Motor neuron (in vitro differentiated cells): ENCODE measurements at places on chromosomes 16 and 17.
A peak's percentile ranks its signal among the peaks of the same experiment; 100 is the strongest.

- ATAC-seq: no peak
Measured at GRCh38 chr17:7833011-7833794, 814 bp upstream of the KDM6B start.

- peak; percentile 48 for ATAC-seq
Measured at GRCh38 chr17:46964315-46965265, 14.5 kb downstream of the RPRML start.

DNA sequence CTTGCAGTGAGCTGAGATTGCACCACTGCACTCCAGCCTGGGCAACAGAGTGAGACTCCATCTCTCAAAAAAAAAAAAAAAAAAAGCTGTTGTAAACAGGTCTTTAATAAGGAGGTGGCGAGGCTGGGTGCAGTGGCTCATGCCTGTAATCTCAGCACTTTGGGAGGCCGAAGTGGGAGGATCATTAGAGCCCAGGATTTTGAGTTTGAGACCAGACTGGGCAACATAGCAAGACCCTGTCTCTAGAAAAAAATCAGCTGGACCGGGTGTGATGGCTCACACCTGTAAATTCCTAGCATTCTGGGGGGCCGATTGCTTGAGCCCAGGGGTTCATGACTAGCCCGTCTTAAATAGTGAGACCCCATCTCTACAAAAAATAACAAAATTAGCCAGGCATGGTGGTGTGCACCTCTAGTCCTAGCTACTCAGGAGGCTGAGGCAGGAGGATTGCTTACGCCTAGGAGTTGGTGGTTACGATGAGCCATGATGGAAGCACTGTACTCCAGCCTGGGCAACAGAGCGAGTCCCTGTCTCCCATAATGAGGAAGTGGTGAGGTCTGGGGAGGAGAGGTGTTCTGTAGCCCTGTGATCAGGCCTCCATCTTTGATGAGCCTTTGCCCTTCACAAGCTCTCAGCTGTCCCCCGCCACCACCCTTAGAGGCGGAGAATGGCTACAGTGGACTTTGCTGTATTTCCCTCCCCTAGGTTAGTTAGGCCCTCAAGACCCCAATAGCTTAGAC, 36.2 kb downstream of the ZNF778 start:
- ATAC-seq: no peak

GRCh38 chr16:77468831-77469230, 34.0 kb upstream of the ADAMTS18 start:
- no peak for ATAC-seq

GRCh38 chr16:58499615-58500351, at the start of gene NDRG4:
Gene NDRG4 (plus strand): TSS chr16:58500143. CDS start chr16:58500249, 106 bp downstream.
- peak; percentile 72 for ATAC-seq

DNA sequence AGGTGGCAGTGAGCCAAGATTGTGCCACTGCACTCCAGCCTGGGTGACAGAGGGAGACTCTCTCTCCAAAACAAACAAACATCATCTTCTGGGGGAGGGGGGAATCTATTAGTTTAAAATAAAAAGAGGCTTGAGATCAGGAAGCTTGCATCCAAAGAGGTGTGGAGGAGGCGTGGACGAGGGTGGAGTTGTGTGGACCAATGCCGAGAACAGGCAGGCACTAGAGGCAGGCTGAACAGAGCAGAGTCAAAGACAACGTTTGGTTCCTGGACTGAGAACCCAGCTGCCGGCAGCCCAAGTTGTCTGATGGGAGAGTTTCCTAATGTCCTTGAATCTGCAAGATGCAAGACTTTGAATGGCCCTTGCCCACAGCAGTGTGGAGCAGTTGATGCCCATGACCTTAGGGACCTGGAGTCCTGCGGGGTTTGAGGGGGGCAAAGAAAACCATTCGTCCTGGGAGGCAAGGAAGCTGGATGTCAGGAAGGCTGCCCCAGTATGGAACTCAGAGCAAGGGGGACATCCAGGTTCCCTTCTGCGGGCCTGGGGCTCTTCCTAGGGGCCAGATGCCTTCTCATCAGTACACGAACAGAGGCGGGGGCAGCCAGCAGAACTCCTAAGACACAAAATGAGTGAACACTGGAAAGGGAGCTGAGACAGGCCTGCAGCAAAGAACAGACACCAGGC, 9.2 kb downstream of the TBC1D16 start:
- ATAC-seq: no peak

DNA sequence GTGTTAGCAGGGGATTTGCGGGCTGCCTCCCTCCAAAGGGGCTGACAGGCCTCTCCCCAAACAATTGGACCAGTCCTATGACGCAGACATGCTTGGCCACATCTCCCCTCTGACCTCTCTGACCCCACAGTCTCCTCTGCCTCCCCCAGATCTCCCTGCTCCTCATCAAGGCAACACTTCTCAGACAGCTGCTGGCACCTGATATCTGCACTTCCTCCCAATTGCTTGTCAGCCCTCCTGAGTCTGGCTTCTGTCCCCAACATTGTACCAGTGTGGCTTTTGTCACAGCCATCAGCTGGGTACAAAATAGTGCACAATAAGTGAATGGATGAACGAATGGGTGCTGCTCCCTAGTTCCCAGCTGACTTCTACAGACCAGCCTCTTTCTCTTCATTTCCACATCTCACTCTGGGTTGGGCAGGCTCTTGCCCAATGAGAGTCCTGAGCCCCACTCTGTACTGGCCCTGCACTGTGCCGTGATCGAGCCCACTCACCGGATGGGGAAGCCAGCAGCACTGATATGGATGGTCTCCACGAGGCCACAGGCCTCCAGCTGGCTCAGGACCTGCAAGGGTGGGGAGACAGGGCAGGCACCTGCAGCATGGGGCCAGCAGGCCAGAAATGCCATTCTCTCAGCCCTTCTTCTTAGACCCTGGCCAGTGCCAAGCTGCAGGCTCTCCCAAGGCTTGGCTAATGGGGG, 17.1 kb downstream of the ZNHIT3 start:
- no peak for ATAC-seq

- no peak for ATAC-seq
Measured at GRCh38 chr17:44209786-44210341, 9.6 kb downstream of the UBTF start.

DNA sequence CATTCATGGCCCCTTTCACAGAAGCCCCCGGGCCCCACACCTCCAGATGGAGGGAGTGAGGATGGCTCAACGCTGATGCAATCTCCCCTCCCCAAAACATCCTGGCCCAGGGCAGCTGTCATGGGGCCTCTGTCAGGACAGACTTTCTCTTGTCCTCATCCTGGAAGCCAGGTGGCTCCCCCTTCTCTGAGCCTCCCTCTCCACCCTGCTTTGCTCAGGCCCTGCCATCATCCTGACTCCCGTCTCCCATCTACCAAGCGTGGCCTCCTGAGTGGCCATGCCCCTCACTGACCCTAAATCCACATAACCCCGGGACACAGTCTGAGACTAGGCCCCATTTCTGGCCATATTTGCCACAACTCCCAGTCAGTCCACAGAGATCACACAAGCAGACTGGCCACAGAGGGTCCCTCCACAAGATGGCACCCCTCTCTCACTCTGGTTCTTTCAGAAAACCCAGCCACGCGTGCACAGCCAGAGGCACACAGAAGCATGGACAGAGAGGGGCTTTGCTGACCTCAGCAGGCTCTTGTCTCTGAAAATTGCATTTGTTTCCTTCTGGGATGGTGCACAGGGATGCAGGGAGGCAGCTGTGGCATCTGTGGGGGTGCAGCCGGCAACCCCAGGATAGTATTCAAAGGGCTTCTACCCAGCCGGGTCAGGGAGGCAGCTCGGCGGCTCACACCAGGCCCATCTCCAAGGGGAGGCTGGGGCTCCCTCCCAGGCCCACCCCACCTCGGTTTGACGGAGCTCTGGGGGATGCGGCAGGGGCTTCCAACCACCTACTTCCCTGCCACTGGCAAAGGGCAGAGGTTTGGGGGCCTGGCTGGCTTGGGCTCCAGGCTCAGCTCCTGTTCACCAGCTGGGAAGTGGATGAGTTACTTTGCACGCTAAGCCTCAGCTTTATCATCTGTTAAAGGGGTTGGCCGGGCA, 16.9 kb downstream of the DOC2B start:
- peak; percentile 95 for ATAC-seq

DNA sequence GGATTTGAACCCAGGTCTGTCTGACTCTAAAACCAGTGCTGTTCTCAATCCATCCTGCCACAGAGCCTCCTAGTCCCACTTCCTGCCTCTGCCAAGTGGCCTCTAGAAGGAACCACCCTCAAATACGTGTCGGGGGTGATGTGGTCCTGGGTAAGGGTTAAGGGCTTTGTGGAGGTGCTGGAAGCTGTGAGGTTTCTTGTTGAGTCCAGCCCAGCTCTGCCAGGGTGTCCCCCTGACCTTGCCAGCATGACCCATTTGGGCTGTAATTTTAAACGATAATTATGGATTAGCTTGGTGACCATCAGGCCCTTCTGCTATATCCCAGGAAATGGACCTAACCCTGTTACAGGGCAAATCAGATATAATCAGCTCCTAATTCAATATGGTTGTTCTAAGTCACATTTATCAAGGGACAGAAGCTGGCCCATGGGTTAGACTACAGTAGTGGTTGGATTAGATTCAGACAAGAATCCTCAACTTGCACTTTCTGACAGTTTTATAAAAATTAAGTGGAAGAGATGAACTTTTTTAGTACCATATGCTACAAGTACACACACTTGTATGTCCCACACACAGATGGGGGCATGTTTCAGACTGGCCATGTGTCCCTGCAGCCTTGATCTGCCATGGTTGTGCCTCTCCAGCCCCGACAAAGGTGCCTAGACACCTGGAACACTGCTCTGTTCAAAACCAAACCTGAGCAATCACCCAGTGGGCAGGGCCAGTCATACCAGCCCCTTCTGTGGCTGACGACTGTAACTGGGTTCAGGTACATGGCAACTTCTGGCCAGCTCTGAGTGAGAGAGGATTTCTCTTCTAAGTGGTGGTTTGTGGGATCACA, 48.0 kb downstream of the SMPD3 start:
- ATAC-seq: no peak

DNA sequence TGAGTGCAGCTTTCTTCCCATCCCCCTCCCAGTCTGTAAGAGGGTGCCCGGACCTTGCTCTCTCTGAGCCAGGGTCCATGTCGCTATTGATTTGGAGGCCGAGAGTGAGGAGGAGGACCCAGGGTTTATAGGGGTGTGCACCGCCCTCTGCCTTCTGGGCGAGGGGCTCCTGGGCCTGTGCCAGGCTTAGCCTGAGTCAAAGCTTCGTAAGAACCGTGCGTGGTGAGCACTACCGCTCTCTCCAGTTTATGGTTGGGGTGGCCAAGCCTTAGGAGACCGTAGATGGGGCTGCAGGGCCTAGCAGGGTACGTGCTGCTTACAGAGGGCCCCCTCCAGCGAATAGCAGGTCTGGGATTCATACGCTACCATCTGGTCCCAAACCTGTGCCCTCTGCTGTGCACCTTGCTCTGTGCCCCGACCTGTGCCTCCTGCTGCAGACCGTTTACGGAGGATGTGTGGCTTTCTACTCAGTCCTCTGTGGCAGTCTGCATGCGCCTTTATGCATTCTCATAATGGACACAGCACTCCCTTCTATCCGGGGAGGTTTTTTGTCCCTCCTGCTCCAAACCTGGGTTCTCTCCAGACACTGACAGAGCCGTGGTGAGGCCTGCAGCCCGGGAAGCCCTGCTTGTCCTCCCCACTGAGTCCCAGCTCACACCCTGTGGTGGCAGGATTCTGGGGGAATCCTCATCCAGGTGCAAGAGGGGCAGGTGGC, 54.7 kb downstream of the PGS1 start:
- no peak for ATAC-seq

- ATAC-seq: no peak
Measured at GRCh38 chr17:7570351-7570750, 8.6 kb downstream of the SENP3 start.

DNA sequence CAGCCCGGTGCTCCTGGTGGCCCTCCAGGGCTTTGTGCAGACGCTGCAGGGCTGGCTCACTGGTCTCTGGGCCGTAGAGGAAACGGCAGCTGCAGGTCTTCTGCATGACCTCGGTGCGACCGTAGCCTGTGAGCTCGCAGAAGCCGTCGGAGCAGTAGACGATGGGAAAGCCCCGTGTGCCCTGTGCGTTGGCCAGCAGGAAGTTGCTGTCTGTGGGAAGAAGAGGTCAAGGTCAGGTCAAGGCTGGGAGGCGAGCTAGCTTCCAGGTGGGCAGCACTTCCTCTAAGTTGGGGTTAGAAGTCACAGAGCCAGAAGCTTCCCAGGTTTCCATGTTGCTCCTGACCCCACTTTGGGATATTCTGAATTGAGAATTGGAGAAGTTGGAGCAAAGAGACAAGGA, 2.1 kb downstream of the KCNH4 start:
- no peak for ATAC-seq

GRCh38 chr16:62462971-62463370, 426.7 kb upstream of the CDH8 start:
- ATAC-seq: no peak

GRCh38 chr16:86578611-86579267, 390 bp downstream of the FOXL1 start:
- ATAC-seq: peak; percentile 62

DNA sequence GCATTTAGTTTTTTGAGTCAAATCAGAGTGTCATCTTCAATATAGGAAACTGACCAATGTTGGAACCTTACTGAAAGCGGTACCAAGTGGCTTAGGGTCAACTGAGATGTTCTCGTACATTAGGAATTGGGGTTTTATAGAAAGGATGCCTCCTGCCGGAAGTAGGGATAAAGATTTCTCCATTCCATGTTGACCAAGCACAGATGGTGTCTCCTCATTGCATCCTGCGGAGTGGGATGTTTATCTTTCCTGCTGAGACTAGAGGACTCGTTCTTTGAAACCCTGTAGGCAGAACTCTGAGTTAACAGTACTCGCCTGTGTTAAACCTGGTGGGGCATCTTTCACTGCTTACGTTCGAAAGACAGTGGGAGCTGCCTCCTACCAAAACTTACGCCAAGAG, 1.4 kb downstream of the SHISA6 start:
- no peak for ATAC-seq

- peak; percentile 35 for ATAC-seq
Measured at GRCh38 chr16:17497648-17498047, 26.9 kb upstream of the XYLT1 start.

GRCh38 chr16:80231121-80231520, 309.7 kb upstream of the DYNLRB2 start:
- ATAC-seq: no peak

DNA sequence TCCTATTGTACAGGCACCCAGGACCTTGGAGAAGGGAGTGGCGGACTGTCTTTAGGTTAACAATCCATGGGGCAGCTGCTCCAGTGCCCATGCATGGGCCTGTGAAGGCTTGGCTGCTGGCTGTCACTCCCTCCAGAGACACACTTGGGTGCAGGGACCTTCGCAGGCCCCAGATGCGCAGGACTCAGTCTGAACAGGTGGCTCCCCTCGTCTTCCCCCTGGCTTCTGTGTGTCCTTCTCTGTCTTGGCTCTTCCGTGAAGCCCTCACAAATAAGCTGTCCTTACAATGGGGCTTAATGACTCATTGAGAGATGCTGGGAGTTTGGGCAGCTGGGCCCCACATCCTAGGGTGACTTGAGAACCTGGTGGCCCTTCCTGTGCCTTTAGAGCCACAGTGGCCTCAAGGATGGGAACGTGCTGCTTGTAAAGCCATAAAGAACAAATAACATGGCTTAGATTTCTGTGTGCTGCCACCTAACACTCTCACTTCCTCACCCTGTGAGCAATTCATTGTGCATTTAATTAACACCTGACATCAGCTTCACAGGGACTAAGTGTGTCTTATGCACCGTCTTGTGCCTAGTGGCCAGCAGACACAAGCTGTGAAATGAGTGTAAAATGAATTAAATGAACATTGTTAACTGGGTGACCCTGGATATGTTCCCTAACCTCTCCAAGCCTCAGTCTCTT, 340.7 kb downstream of the SNX29 start:
- ATAC-seq: peak; percentile 28

GRCh38 chr17:82786427-82786826, 34.6 kb downstream of the TBCD start:
- no peak for ATAC-seq
